ENCODE measurements at places on chromosomes 3 and 15.

GRCh38 chr15:76060118-76060989 lies 569 bp downstream of the TMEM266 start:
- DNase-seq = no peak

- no peak for DNase-seq
Measured at GRCh38 chr3:182568261-182568660, 225.0 kb upstream of the ATP11B start.

GRCh38 chr3:158404131-158404718 lies 166.8 kb upstream of the MLF1 start:
- no peak for DNase-seq

DNA sequence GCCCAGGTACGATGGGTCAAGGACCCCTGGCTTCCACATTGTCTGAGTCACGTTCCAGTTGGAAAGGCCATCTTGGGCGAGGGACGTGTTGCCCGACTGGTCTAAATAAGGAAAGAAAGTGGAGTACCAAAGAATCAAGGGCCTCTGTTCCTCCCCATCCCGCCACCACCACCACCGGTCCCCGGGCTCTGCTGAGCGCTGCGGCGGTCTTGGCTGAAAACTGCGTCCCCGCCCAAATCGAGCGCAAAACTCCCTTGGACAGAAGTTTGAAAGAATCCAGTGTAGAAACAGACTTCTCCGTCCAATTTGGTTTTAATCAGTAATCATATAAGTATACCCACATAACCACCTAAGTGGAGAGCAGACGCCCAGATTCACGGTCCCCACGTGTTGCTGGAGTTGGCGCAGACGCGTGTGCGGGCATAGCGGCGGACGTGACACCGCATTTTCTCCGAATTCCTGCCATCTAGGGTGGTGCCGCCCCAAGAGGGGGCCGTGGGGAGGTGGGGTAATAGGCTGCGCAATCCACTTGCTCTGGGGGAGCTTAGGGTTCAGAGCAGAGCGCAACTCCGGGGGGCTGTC lies 243.8 kb upstream of the TOPAZ1 start:
- DNase-seq = no peak

DNA sequence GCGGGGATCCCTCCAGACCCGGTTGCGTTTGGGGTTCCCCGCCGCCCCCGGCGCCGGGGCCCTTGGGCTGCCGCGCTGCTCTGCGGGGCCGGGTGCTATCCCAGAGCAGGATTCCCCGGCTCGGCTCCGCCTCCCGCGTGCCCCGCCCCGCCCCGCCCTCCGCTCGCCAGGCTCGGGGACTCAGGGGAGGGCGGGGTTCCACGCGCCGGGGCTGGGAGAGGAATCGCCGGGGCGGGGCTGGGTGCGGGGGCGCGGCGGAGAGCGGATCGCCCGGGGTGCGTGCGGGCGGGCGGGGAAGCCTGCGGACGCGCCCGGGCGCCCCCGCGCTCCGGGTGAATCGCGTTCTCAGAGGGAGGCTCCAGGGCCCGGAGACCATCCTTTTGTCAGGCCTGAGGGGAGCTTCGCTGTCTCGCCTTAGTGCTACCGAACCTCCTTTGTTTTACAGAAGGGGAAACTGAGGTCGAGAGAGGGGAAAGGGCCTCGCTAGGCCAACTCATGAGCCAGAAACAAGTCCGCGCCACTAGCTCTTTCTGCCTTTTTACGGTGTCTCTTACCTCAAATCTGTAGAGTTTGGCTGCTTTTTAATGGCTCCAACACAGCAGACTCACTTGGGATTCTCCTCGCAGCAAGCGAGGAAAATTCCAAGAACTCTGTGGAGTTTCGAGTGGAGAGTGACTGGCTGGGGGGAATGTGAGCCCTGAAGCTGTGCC lies at the start of gene TMEM158:
TMEM158 (minus strand) TSS at position 82 of the 710 bp plus-strand sequence. CDS start 260 bp downstream, outside the sequence.
- no peak for DNase-seq

DNA sequence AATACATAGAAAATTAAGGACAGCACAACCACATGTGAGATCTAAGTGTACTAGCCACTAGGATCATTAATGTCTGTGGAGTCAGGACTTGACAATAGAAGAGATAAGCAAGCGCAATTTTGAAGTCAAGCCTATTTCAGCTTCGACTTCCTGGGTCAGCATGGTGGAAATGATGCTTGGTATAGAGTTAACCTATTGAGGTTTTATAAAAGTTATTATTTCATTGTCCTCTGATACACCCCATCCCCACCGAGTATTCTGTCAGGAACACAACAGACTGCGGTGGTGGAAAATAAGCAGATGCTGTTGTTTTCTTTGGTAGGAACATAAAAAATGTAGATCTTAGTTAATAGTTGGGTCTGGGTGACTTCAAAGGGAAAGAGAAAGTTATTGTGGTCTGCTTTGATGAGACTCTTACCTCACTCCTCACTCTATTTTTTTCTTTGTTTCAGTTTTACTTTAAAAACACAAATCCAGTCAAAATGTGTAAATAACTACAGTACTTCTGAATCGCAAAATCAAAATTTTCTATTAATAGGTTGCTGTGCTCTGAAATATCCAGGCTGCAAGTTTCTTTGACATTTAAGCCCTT lies 82.1 kb downstream of the IL5RA start:
- no peak for DNase-seq

GRCh38 chr3:98972720-98973119 lies 71.2 kb upstream of the DCBLD2 start:
- DNase-seq = no peak

GRCh38 chr15:74767167-74768098 lies 14.4 kb upstream of the CSK start:
- DNase-seq = no peak

DNA sequence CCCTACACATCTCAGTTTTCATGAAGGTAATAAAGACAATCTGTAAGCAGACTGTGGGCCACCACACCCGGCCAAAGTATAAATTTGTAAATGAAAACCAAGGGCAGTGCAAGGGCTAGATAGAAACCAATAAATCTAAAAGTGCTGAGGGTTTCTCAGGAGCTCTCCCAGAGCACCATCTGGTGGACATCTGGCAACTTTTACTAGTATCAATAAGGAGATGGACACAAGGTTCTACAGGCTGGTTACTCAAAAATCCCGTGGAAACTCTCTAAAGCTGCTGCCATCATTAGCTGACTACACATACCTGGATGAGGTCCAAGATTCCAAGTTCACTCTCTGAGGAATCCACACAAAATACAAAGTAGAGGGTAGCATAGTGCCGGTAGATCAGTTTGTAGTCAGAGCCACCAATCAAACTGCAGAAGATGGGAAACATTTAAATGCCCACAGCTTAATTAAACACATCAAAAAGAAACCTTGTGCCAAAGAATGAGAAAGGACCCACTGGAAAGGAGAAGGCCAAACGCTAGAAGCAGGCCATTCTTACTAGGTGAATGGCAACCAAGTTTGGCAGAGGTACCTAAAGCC lies 5.5 kb downstream of the AP3S2 start:
- no peak for DNase-seq

Measured in keratinocyte (primary cell).